Vagina (tissue), 2 donors: ENCODE measurements at places on chromosomes 5 and 9. TPM values are rescaled to one million over a fixed set of nuclear protein-coding genes. Genes with fewer than 3 reads are reported as not detected.

GRCh38 chr5:154995679-154996078 lies 17.9 kb upstream of the KIF4B start:
- H3K4me1 ChIP-seq = no peaks in the 10 kb centered on the region
- H3K4me3 ChIP-seq = no peak overlapping the region
- no peak overlapping the region for H3K27ac ChIP-seq
- no peak for DNase-seq
- H3K36me3 ChIP-seq = no peaks in the 10 kb centered on the region
- H3K27me3 ChIP-seq = no peaks in the 10 kb centered on the region

GRCh38 chr5:36377192-36377591 lies 75.5 kb upstream of the RANBP3L start:
- no peak for DNase-seq
- peaks cover 10% of the 10 kb centered on the region for H3K4me1 ChIP-seq
- no peaks in the 10 kb centered on the region for H3K27me3 ChIP-seq
- H3K27ac ChIP-seq = no peak overlapping the region
- no peak overlapping the region for H3K4me3 ChIP-seq
- H3K36me3 ChIP-seq = no peaks in the 10 kb centered on the region

DNA sequence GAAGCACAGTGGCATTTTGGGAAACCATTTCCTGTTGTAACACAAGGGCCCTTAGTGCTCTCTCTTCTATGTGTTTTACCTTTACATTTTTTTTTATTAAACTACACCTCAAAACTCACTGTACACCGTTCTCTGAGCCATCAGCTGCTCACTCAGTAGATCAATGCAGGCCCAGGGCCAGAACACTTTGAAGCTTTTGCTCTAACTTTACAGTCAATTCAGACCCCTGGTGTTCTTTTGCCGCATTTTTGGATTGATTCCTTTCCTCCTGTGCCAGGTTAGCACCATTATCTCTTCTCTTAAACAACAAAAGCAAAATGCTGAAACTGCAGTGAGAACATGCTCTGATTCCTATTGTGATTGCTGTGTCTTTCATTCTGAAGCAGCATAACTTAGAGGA lies 269.8 kb upstream of the RGMB start:
- no peak overlapping the region for H3K27ac ChIP-seq
- no peak for DNase-seq
- no peaks in the 10 kb centered on the region for H3K4me1 ChIP-seq

Gene FST
- 5.6 TPM for total RNA-seq

DNA sequence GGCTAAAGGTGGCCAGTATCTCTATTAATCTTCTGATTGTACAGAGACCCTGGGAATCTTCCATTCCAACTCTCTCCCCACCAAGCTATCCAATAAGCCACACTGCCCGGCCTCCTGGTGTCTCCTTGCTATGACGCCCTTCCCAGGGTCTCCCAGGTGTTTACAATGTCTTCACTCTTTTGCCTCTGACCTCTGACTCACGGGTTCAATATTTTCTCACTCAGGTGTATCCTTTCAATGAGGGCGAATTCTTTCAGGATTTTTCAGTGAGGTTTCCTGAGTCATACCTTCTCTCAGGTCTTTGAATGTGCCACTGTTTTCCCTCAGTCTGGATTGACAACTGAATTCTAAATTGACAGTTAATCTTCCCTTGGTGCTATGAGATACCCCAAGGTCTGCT lies 53.7 kb upstream of the IRX4 start:
- DNase-seq = no peak
- no peaks in the 10 kb centered on the region for H3K36me3 ChIP-seq

- no peak overlapping the region for H3K4me3 ChIP-seq
- H3K27me3 ChIP-seq = no peaks in the 10 kb centered on the region
- no peak overlapping the region for H3K27ac ChIP-seq
- no peak for DNase-seq
- no peaks in the 10 kb centered on the region for H3K36me3 ChIP-seq
- H3K4me1 ChIP-seq = no peaks in the 10 kb centered on the region
These were observed 34.3 kb upstream of the DAB2 start for GRCh38 chr5:39459071-39459470.

Gene ZMYND19
- 10.3 TPM for total RNA-seq

Gene RNF183
- not detected for total RNA-seq

DNA sequence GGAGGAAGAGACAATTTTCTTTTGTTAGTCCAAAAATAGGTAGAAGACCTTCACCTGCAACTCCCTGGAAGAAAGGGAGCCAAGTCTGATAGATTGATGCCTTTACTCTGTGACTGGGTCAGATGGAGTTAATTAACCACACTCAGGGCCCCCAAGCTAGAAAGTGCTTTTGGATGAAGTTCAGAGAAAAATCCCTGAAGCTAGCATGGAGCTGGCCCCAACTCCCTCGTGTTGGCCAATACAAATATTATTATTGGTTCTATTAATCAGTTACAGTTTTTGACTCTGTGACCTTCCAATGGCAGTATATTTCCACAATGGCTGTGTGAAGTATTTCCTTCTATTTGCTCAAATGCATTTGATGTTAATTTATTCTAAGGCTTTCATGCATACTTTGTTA lies 1753.5 kb downstream of the EFNA5 start:
- no peaks in the 10 kb centered on the region for H3K36me3 ChIP-seq
- H3K27ac ChIP-seq = no peak overlapping the region
- H3K4me1 ChIP-seq = no peaks in the 10 kb centered on the region

DNA sequence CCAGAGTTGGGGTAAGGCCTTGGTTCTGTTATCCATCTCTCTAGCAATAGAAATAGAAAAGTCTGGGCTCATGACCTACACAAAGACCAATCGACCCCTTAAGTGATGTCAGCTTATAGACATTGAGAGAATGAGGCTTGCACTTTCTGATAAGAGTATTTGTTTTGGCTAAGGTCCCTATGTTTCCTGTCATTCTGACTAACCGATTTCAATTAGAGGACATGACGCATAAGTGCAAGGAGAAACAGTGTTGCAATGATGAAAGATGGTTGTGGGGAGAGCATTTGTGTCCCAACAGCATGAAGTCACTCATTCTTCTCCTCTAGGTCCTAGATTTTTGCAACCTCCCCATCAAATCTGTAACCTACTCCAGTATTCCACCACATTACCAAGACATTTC lies 255.1 kb downstream of the MAT2B start:
- H3K36me3 ChIP-seq = no peaks in the 10 kb centered on the region
- no peak overlapping the region for H3K4me3 ChIP-seq
- H3K4me1 ChIP-seq = no peaks in the 10 kb centered on the region
- H3K27me3 ChIP-seq = no peaks in the 10 kb centered on the region
- no peak overlapping the region for H3K27ac ChIP-seq

- H3K36me3 ChIP-seq = no peaks in the 10 kb centered on the region
- no peaks in the 10 kb centered on the region for H3K27me3 ChIP-seq
- H3K4me3 ChIP-seq = no peak overlapping the region
- no peak for DNase-seq
- no peak overlapping the region for H3K27ac ChIP-seq
These were observed 32.4 kb downstream of the OSTF1 start for GRCh38 chr9:75120686-75121085.

DNA sequence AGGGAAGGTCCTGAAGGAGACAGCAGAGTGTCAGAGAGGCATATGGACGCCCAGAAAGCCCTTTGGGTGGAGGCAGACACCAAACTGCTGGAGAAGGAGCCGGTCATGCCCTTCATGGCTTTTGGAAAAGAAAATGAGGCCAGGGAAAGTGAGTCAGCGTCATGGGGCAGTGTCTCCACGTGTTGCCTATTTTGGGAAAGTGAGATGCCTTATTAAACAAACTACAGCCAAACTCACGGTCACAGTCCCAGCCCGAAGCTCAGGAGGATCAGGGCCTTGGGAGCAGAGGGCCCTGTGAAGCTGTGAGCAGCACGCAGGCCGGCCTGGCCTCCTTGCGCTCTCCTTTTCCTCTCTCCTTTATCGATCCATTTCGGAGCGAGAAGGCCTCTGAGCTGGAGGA lies 25.0 kb downstream of the RGS3 start:
- peaks cover 20% of the 10 kb centered on the region for H3K4me1 ChIP-seq
- H3K27me3 ChIP-seq = no peaks in the 10 kb centered on the region
- no peaks in the 10 kb centered on the region for H3K36me3 ChIP-seq
- H3K27ac ChIP-seq = peak overlapping the region; percentile 73

DNA sequence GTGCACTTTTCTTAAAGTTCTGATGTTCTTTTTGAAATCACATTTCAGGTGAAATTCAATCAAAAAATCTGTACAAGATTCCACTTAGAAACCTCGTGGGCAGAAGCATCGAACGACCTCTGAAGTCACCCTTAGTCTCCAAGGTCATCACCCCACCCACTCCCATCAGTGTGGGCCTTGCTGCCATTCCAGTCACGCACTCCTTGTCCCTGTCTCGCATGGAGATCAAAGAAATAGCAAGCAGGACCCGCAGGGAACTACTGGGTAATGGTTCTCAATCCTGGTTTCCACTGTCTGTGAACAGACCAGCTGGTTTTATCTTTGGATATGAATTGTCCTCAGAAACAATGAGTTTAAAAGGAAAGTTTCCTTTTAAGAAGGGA lies 8.1 kb upstream of the SLC2A8 start:
- no peak overlapping the region for H3K4me3 ChIP-seq
- H3K27ac ChIP-seq = peak overlapping the region; percentile 62
- no peaks in the 10 kb centered on the region for H3K27me3 ChIP-seq
- no peak for DNase-seq

DNA sequence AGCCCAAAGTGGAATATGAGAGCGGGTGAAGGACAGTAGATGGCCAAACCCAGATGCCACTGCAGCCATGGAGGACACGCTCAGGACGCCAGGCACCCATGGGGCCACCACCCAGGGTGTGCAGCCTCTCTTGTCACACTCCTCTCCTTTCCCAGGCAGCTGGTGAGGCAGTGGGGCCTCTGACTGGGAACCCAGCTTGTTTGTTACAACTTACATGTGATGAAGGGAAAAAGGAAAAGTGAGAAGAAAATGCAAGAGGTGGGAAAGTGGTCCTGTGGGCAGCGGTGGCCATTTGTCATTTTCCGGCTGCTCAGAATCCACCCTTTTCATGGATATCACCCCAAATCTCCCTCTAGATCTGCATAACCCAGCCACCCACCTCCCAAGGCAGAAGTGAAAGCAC lies 62.7 kb upstream of the UNC5A start:
- peaks cover 14% of the 10 kb centered on the region for H3K27me3 ChIP-seq
- DNase-seq = peak; percentile 47
- H3K36me3 ChIP-seq = no peaks in the 10 kb centered on the region
- peaks cover 12% of the 10 kb centered on the region for H3K4me1 ChIP-seq
- no peak overlapping the region for H3K4me3 ChIP-seq

DNA sequence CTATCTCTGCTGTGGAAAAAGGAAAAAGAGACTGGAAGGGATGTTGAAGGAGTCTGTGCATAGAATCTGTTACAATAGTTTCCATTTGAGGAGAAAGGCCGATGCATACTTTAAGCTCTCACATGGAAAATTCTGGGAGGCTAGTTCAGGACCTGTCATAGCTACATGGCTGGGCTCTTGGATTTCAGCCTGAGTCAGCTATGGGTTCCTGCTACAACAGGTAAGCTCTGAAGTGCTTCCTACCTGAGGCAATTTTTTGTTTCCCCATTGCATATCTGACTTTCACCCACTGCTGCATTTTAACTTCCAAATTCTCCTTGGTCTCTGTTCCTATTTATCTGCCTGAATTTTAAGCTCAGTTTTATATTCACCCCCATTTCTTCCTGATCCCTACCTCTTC lies 310.7 kb downstream of the RAB3C start:
- no peak overlapping the region for H3K27ac ChIP-seq
- no peak overlapping the region for H3K4me3 ChIP-seq
- DNase-seq = no peak
- H3K36me3 ChIP-seq = no peaks in the 10 kb centered on the region
- no peaks in the 10 kb centered on the region for H3K27me3 ChIP-seq
- peaks cover 13% of the 10 kb centered on the region for H3K4me1 ChIP-seq

Gene CFAP90
- total RNA-seq = 2.5 TPM

DNA sequence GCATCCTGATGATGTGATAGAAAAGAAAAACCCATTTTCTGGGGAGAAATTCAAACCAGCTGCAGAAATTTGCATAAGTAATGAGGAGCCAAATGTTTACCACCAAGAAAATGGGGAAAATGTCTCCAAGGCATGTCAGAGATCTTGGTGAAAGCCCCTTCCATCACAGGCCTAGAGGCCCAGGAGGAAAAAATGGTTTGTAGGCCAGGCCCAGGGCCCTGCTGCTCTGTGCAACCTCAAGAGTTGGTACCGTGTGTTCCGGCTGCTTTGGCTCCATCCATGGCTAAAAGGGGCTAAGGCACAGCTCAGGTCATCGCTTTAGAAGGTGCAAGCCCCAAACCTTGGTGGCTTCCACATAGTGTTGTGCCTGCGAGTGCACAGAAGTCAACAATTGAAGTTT lies 543.1 kb downstream of the ZNF608 start:
- H3K36me3 ChIP-seq = no peaks in the 10 kb centered on the region
- no peaks in the 10 kb centered on the region for H3K27me3 ChIP-seq
- H3K4me3 ChIP-seq = no peak overlapping the region
- H3K27ac ChIP-seq = no peak overlapping the region

Gene ZBTB26
- total RNA-seq = 7.9 TPM

- peaks cover 5% of the 10 kb centered on the region for H3K4me1 ChIP-seq
- H3K36me3 ChIP-seq = no peaks in the 10 kb centered on the region
- no peak for DNase-seq
- peaks cover 4% of the 10 kb centered on the region for H3K27me3 ChIP-seq
These were observed 71.9 kb downstream of the FOXD1 start for GRCh38 chr5:73376618-73377170.

- no peaks in the 10 kb centered on the region for H3K36me3 ChIP-seq
- no peak for DNase-seq
- H3K27ac ChIP-seq = peak overlapping the region; percentile 64
These were observed 67.4 kb downstream of the CTSL start for GRCh38 chr9:87793292-87793691.

Gene C5orf58
- total RNA-seq = not detected

DNA sequence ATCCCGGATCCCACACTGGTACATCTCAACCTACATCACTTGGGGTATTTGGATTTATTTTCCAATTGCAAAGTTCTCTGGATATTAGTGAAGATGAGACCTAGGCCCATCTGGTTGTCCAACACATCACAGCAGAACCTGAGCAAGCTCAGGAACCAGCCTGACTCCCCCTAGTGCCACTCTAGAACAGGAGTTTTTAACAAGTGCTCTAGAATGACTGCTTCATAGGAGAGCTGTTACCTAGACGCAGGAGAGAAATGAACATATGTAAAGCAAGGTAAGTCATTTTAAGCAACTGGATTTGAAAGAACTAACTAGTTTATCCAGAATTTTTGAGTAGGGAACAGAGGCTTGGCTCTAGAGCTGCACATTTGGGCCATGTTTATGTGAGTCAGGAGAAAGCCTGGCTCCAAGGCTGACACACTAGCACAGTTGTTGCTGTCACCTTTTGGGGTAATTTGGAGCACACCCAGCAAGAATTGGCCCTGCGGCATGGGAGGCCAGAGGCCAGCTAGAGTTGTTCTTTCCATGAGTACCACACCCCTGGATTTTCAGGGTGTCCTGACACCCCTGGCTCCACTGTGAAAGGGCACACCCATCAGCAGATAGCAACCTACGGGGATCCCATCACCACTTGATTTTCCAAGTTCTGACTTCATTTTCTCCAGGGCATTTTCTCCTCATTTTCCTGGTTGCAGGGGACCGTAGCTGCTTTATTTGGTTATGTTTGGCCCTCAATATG lies 110.9 kb upstream of the LPAR1 start:
- no peak for DNase-seq
- H3K27me3 ChIP-seq = no peaks in the 10 kb centered on the region
- H3K36me3 ChIP-seq = no peaks in the 10 kb centered on the region
- H3K27ac ChIP-seq = peak overlapping the region; percentile 63
- H3K4me1 ChIP-seq = peaks cover 19% of the 10 kb centered on the region
